Effector CD8-positive, alpha-beta T cell (primary cell): ENCODE measurements at places on chromosomes 6 and 20.

DNA sequence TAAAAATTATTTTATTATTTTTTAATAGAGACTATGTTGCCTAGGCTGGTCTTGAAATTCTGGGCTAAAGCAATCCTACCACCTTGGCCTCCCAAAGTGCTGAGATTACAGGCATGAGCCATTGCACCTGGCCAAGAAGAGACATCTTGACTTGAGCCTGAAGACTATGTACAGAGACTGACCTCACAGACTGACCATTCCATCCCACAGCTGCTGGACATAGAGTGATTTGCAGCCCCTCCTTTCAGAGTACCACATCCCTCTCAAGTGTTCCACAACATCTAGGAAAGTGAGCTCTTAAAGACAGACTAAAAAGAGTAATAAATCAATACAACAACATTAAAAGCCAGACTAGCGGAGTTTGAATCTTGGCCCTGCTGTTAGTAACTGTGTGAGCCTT lies 39.0 kb downstream of the RNF8 start:
- DNase-seq, result no peak

GRCh38 chr6:107531868-107532267 lies 42.0 kb downstream of the SOBP start:
- DNase-seq, result no peak

- DNase-seq, result peak; percentile 28
Observed at GRCh38 chr20:53609491-53610445, 16.1 kb upstream of the ZNF217 start.

GRCh38 chr6:67768972-67769371 lies 866.1 kb upstream of the ADGRB3 start:
- no peak for DNase-seq

GRCh38 chr6:87826424-87826823 lies 124.4 kb upstream of the AKIRIN2 start:
- DNase-seq, result no peak

DNA sequence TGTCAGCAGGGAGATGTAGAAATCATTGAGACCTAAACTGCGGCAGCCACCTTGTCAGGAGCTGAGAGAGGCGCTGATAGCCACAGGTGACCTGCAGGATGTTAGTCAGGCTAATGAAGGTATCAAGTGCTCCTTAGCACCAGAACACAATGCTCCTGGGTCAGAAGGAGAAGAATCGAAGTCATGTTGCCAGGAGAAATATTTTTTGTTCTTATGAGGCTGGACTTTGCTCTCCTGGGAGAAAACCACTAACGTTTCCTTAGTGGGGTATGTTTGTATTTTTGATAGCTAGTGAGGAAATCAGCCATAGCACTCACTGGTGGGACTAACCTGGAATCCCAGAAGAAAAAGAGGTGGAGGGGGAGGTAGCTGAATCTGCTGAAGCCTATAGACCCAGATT lies 120.9 kb upstream of the LRFN2 start:
- DNase-seq, result no peak

DNA sequence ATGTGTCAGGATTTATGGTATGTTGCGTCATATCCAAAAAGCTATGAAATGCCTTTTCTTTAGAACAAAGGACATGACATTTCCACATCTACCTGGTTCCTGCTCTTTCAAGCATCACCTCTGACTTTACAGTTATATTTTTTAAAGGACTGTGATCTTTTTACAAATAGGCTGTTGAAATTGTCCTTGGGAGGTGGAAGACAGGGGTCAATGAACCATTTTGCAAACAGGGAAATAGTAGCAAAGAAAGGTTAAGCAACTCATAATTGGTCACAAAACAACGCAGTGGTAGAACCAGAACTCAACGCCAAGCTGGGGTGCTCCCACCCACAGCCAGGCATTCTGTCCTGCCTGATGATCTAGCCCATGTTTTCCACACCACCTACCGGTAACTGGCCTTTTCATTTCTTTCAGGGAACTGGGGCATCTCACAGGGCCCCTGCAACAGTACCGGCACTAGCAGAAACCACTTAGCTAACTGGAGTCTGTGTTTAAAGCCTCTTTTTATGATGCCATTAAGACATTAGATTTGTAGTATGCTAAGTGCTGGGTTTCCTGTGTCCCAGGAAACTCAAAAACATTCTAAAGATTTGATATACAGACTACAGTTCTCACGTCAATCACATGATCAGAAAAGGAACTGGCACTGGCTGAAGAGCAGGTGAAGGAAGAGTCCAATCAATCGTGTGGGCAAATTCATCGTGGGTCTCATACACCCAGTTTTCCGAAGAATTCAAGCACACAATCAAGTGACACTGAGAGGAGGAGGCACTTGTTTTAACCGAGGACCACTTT lies 13.9 kb downstream of the ZNF217 start:
- no peak for DNase-seq

GRCh38 chr6:7559651-7560385 lies 18.3 kb downstream of the DSP start:
- no peak for DNase-seq

GRCh38 chr6:10733863-10734262 lies 11.0 kb downstream of the TMEM14C start:
- DNase-seq, result no peak

- DNase-seq, result no peak
Observed at GRCh38 chr6:157045831-157046454, 268.8 kb downstream of the ARID1B start.

DNA sequence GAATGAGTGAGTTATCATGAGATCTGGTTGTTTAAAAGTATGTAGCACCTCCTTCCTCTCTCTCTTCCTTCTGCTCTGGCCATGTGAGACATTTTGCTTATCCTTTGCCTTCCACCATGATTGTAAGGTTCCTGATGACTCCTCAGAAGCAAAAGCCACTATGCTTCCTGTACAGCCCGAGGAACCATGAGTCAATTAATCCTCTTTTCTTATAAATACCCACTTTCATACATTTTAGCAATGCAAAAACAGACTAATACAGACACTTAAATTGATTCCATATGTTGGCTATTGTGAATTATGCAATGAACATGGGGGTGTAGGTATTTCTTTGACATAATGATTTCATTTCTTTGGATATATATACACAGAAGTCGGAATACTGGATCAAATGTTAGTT lies 792.8 kb upstream of the EYS start:
- DNase-seq, result no peak

DNA sequence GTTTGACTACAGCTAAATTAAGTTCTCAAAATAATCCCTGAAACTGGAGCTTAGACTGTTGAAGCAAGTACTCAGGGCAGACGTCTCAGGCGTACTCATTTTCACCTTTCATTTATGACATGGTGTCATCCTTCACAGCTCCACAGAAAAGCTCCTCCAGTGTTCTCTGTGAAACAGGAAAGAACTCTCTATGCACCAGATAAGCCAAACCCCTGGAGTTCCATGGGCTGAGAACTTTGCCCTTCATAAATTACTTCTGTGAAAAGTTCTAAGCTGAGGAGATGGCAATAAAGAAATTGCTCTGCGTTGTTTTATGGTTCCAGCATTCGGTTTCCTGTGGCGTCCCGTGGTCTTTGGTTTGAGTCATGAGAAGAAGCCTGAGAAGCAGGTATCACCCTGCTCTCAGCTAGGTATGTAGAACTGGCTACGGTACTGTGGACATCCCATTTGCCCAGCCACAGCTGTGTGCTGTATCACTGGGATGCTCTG lies 20.2 kb upstream of the RREB1 start:
- no peak for DNase-seq

- no peak for DNase-seq
Observed at GRCh38 chr6:81204731-81205130, 547.8 kb downstream of the TENT5A start.

DNA sequence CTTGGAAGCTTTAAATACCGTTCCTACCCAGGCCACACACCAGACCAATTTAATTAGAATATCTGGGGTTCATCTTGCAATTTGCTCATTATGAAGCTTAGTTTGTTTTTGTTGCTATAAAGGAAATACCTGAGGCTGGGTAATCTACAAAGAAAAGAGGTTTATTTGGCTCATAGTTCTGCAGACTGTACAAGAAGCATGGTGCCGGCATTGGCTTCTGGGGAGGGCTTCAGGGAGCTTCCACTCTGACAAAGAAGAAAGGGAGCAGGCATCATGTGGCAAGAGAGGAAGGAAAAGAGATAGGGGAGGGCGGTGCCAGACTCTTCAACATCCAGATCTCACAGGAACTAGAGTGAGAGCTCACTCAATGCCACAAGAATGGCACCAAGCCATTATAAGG lies 73.6 kb downstream of the RNF182 start:
- DNase-seq, result no peak

- DNase-seq, result no peak
Observed at GRCh38 chr20:23086056-23086566, at the start of gene CD93. Gene CD93 (minus strand): TSS chr20:23086324. CDS start chr20:23086192, 132 bp downstream.

GRCh38 chr6:150314230-150315188 lies 54.3 kb upstream of the IYD start:
- DNase-seq, result no peak

DNA sequence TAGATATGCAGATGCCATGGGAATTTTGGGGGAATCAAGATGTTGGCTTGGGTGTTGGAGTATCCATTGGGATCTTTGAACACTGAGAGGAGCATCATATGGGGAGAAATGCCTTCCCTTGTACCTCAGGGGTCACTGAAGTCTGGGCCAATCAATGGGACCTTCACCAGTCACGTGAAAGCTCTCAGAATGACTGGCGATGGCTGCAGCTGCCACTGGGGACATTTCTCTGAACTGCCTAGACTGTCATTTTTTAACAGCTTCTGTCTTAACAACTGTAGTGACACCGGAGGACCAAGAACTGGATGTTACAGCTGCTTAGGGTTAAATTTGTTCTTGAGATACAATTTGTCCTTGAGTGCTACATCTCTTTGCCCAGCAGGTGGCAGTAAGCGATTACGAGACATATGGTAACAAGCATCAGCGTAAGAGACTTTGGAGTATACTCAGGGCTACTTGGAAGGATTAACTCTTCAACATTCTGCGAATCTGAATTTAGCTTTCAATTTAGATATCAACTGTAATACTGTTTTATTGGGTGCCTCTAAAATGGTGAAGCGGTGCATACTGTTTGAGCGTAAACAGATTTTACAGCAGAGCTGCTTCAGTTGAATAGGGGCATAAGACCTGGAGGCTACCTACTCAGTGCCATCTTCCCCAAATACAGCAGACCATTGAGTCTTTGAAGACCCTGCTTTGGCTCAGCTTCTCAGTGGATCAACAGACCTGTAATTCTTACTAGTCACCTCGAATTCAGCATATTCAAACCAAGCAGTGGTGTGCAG lies 36.0 kb downstream of the CCN2 start:
- DNase-seq, result peak; percentile 16

GRCh38 chr6:42726485-42727086 lies 4.2 kb upstream of the PRPH2 start:
- DNase-seq, result peak; percentile 47

- DNase-seq, result no peak
Observed at GRCh38 chr6:22642254-22642653, 72.9 kb downstream of the HDGFL1 start.

DNA sequence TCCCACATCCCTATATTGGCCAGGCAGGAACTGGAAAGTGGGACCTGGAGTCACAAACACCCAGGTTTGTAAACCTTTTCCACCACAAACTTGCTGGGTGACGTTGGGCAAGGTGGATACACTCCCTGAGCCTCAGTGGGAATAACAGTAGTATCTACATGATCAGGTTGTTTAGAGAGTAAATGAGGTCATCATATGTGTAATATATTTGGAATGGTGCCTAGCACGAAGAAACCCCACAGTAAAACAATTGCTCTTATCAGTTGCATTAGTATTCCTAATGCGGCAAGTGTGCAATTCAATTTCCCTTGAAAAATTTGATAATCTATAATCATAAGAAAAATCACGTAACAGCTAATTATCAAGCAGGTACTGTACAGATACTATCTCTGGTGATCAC lies 51.9 kb downstream of the HIVEP2 start:
- DNase-seq, result no peak

DNA sequence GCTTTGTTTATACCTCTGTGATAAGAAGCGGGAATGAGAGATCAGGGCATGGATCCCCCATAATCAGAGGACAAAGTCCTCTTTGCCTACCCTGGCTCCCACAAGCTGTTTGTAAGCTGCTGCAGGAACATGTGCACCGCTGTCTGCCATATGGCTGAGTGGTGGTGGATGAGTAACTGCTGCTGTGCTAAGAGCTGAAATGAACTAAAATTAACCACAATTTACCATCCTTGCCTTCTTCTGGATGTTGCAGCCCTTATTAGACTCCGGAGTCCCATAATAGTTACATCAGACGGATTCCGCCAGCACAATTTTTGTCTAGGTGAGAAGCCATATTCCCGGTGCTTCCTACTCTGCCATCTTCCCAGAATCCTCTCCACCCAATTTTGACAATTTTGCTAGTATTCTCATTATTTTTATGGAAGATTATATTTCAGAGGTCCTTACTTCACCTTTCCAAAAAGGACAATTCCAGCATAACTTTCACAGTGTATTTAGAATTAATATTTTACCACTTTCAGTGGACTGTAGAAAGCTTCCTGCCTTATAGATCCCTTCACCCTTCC lies 6.0 kb upstream of the CMTR1 start:
- no peak for DNase-seq

DNA sequence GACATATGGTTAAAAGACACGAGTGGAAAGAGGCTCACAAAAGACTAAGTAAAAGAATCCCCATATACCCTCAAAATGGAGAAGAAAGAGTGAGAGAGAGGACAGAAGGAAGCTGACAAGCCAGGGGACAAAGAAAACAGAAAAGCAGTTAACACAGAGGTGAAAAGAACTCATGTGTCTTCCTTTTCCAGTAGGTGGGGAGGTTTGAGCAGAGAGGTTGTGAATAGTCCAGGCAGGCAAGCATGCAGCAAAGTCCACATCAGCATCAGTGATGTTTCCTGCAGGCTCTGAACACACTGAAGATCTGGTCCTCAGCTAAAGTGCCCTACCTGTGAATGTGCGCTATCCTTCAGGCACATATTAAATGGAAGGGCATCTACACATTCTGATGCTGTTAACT lies 196.5 kb upstream of the IRAK1BP1 start:
- DNase-seq, result no peak

- no peak for DNase-seq
Observed at GRCh38 chr6:708237-708598, 15.3 kb upstream of the EXOC2 start.

- peak; percentile 80 for DNase-seq
Observed at GRCh38 chr20:2101865-2102584, 398 bp downstream of the STK35 start.

DNA sequence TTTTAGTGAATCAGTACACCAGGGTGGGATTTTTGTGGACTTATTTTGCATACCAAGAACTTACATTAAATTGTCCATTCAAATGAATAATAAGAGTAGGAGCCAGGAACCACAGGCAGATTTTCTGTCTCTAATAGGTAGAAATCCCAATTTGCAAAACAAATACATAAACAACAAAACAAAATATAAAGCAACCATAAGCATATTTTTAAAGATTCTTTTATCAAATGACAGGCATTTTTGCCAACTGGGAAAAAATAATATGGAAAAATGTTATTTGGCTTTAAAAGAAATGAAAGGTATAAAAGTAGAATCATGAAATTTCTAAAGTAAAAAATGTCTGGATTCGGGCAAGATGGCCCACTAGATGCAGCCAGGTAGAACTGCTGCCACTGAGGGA lies 71.2 kb upstream of the PDE7B start:
- no peak for DNase-seq
